ENCODE measurements at places on chromosomes 7 and 10.

- DNase-seq, result no peak
Measured at GRCh38 chr7:47433564-47433895, 148.4 kb downstream of the TNS3 start.

- DNase-seq, result peak; percentile 50
Measured at GRCh38 chr10:72337039-72337629, 17.6 kb downstream of the DNAJB12 start.

- no peak for DNase-seq
Measured at GRCh38 chr7:23654508-23654907, 25.5 kb upstream of the FAM221A start.

DNA sequence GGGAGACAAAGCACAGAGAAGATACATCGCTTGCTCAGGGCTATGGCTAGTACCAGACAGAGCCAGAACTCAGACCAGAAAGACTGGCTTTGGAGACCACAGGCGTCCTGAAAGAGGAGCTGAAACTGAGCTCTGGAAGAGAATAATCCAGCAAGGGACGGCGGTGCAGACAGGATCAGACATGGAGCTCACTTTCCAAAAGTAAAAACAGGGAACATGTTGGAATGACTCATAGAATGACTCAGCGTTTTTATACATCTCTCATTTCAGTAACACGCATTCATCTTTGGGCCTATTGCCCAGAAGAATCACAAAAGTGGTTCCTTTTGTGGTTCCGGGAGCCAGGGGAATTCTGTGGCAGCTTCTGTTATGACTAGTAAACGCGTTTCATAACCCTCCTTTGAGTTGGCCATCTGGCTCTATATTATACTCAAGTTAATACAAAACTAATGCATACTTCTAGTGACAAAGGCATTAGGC lies 37.2 kb downstream of the PLEKHS1 start:
- no peak for DNase-seq

Data from stimulated activated CD8-positive, alpha-beta memory T cell treated with anti-CD3 and anti-CD28 coated beads, Interleukin-7, amount 100 ng/mL, for 4 hours (primary cell).